Thymus (tissue), 14 donors: ENCODE measurements at places on chromosomes 2 and 18. TPM values are rescaled to one million over a fixed set of nuclear protein-coding genes. Genes with fewer than 3 reads are reported as not detected.

The REG1B gene
- total RNA-seq = not detected

The PTPRN gene
- 0.14 TPM for total RNA-seq

DNA sequence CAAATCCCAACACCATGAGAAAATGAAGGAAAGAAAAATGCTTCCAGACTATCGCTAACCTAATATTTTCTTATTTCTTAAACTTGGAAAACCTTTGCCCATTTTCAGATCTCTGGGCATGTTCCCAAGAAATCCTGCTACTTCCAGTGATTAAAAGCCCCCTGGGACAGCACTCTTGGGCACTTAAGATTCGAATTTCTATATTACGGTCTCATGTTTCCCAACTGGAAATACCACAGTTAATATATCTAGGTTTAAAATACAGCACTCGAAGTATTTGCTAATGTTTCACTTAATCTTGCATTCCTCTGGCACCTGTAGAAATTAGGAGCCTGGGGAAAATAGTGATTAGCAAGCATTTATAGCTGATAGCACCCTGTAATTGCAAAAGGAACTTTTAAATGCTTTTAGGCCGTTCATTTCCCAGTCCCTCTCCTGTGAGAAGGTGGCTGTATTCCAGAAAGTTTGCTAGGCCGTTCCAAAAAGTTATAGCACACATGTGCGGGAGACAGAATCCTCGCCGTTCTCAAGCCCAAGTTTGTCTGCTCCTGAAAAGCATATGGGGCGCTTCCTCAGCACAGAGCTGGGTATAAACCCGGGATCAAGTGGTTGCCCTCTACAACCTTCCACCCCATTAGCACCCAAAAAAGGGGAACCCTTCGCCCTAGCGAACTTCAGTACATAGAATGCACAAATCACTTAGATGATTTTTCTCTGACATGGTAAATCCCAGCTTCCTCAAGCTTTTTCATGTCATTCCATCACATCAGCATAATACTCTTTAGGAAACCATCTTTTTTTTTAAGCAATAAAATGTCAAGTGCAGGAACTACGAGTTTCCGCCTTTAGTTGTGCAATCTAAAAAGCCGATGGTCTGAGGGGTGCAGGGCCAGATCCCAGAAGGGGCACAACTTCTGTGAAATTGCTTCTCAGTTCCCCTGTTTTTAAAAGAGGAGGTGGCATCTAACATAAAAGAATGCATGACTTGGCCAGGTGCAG is 60.6 kb downstream of the DIPK1C start:
- DNase-seq = no peak

DNA sequence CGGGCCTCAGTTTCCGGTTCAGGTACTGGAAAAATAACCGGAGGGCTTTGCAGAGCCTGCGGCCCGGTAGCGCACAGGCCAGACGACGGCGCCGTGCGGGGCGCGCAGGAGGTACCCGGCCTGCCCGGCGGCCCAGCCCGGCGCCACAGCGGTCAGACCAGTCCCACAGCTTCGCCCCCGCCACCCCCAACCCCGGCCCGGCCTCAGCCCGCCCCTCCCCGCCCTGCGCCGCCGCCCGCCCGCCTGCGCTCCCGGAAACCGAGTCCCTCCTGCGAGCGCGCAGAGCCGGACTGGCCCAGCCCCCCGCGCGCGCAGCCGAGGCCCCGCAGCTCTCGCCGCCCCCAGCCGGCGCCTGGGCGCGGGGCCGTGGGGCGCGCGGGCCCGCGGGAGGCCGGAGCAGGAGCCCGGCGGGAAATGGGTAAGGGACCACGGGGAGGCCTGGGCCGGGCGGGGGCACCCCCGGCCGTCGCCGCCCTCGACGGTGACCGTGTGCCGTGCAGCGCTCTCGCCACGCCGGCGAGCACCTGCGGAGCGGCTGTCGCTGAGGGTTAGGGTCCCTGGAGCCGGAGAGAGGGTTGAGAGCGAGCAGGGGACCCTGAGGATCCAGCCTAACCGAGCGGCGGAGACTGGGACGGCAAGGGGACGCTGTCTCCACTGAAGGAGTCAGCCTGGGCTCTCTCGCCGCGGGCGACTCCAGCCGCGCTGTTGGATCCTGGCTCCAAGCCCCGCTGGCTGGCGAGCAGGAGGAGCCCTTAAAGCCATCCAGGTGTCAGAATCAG is 16.5 kb upstream of the PSD4 start:
- no peak for DNase-seq

DNA sequence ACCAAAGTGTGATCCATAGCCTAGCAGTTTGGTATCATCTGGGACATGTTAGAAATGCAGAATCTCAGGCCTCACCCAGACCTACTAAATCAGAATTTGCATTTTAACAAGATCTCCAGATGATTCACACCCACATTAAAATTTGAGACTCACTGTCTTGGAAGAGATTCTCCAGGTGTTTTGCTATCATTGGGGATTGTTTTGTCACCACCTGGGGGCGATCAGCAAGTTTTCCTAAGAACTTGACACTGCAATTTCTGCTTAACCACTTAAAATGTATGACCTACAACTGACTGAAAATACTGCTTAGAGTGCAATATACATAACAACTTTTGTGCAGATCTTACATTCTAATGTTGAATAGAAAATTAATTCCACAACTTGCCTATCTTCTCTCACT is 18.9 kb upstream of the ITGA4 start:
- no peak for DNase-seq

- no peak for DNase-seq
These were observed 39.1 kb upstream of the TEX51 start for GRCh38 chr2:126859631-126860030.

The PIKFYVE gene
- 25.7 TPM for total RNA-seq

- no peak for DNase-seq
These were observed 8.5 kb downstream of the STEAP3 start for GRCh38 chr2:119231975-119232665.

DNA sequence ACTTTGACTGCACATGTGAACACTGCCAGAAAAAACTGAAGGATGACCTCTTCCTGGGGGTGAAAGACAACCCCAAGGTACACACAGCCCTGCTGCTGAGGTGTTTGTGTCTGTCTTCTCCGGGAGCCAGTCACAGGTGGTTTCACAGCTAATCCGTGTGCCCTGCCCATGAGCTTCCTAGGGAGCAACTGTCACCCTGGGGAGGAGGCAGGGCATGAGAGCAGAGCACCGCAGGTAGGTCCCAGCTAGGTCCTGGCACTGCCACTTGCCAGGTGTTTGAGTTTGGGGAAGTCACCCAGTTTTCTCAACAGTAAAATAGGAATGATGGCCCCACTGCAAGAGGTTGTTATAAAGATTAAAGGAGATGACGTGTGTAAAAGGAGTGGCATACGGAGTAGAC is 29.1 kb downstream of the SMYD1 start:
- no peak for DNase-seq

- DNase-seq = no peak
These were observed 10.3 kb downstream of the SNED1 start for GRCh38 chr2:241008711-241009121.

- DNase-seq = peak; percentile 28
These were observed 659 bp downstream of the ZNF142 start for GRCh38 chr2:218658671-218659257.

The MBP gene
- total RNA-seq = 16.1 TPM

The SERPINB11 gene
- not detected for total RNA-seq

The COL4A4 gene
- 1.7 TPM for total RNA-seq

The CD207 gene
- 0.99 TPM for total RNA-seq

DNA sequence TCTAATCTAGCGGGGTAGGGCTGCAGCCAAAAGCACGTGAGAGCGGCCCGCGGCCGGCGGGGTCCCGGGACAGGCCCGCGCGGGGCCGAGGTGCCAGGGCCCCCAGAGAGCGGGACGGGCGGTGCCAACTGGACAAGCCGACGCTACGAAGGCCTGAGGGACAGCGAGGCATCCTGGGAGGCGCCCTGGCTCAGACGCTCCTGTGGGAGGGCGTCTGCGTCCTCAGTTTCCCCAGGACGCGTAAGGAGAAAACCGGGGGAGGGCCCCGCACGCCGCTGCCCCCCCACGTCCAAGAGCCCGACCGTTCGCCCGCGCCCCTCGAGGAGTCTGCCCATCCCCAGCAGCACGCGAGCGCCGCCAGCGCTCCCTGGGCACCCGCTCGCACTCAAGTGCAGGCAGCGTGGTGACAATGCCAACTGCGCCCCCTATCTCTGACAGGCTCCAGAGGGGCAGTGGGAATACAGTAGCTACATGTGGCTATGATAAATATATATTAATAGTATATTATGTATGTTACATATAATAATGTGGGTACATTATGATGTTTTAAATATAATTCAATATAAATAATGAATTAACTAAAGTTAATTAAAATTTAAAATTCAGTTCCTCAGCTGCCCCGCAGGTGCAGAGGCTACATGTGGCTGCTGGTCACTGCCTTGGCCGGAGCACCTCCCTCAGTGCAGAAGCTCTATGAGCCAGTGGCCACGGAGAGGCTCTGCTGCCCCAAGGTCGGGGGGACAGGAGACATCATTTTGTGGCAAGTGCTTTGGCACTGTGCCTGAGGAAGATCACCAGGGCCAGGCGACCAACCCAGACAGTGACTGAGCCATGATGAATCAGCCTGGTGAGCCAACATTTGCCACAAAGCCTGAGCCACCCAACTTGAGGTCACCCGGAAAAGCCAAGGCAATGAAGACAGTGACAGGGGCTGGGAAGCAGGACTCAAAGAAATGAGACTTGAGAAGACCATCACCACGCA is 5.5 kb upstream of the SFT2D3 start:
- DNase-seq = peak; percentile 55

- no peak for DNase-seq
These were observed 766.8 kb upstream of the FAM98A start for GRCh38 chr2:34365932-34366331.

The AMER3 gene
- under 0.01 TPM for total RNA-seq

The REG3A gene
- 0.05 TPM for total RNA-seq

The TFPI gene
- 16.1 TPM for total RNA-seq

The FAM110C gene
- 0.05 TPM for total RNA-seq

DNA sequence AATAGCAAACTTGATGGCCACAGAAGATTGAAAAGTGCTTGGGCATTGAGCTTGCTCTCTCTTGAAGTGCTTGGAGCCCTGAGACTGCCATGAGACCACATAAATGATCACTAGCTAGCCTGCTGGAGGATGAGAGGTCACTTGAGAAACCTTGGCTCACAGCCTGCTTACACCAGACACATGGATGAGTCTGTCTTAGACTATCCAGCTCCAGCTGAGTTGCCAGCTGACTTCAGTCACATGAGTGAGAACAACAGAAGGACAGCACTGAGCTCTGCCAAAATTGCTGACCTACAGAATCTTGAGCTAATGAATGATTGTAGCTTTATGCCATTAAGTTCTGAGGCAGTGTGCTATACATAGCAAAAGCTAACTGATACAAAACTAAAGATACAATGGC is 18.1 kb downstream of the NABP1 start:
- DNase-seq = no peak

DNA sequence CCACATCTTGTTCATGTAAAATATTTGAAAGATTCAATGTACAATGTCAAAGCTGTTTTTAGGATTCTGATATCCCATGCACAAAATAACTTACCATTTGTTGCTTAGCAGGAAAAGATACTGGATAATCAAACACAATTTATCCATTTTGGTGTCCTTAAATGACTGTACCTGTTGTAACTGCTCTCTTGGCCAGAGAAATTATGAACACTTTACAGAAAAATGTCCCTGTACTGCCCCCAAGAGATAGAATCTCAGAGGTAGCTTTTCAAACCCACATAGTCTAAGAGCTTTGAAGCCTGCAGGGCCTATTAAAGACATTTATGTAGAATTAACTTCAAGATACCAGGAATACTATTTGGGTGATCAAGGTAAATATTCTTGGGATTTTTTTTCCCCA is 12.2 kb upstream of the ME2 start:
- no peak for DNase-seq

- DNase-seq = no peak
These were observed 357.0 kb upstream of the FANCL start for GRCh38 chr2:58598171-58598570.
